ENCODE measurements at places on chromosomes 3 and 15.

DNA sequence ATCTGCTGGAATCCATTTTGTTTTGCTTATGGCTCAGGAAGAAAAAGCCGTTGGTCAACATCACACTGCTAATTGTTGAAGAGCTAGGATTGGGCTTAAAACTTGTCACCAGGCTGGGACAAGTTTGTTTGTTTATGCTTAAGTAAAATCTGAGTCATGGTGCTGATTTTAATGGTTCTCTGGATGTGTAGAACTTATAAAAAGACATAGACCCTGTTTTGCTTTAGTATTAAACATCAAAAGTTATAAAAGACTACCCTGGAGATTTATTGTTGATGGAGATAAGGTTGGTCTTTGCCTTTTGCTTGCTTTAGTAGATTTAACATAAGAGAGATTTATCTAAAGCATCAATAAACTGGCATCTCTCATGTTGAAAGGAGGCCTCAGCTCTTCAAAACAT is 348.2 kb upstream of the GOLIM4 start:
- DNase-seq = no peak

DNA sequence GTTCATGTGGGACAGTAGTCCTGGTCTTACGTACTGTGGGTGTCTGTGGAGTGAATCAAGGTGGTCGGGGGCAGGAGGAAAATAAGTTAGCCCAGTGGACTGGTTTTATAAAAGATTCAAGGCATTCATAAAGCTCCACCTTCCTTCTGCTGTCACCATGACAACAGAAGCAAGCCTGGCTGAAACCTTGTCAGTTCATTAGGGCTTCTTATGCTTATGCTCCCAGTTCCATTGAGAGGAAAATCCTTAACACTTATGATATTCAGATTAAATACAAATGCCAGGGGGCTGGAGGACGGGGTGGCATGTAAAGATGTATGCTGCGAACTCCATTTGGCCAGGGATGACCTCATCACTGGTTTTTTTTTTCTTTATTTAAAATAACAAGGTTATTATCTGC is 283.1 kb upstream of the ATP10A start:
- no peak for DNase-seq

DNA sequence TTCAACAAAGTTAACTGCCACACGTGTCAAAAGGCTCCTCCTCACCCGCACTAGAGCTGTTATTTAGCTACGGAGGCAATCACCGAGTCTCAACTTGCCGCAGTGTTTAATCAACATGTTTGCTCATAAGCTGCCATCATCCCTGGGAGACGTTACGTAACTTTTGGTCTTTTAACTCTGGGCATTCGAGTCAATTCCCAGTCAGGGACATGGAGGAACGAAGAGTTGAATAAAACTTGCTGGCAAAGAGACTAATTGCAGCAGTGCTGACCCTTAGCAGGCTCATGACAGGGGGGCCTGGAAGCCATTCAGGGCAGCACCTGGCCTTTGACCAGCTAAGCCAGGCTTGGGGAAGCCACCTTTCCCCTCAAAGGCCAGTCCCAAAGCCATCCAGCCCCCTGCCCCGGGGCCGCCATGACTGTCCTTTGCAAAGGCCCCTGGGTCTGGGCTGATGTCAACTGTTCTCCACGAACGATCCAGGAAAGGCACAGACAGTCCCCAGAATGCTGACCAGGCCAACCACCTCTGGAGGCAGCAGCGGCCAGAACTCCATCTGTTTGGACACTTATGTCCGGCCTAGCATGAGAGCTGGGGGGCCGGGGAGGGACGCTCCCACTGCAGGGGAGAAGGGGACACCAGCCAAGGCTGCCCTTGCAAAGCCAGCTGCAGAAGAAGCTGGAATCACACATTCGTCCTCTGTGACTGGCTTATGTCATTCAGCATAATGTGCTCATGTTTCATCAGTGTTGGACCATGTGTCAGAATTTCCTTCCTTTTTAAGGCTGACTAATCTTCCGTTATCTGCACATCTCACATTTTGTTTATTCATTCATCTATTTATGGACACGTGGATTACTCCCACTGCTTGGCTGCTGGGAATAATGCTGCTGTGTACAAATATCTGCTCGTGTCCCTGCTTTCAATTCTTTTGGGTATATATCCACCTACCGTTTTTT is 43.7 kb downstream of the PCSK6 start:
- DNase-seq = no peak

- DNase-seq = peak; percentile 5
These were observed 29.5 kb upstream of the ZNF710 start for GRCh38 chr15:89971592-89971997.

DNA sequence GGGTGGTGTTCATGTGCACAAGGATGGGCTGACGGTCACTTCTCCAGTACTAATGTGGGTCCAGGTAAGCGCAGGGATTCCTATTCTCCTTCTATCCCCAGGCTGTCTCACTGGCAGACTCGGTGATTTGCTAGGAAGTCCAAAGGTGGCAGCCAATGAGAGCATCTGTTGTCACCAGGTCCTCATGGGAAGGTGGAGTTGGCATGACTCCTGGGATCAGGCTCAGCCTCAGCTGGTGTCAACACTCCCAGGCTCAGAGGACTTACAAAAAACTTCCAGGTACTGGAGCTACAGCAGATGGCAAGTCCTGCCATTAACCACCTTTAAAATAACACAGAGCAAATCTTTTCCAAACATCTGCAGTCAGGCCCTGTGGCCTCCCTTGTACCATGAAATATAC is 13.8 kb downstream of the XYLB start:
- DNase-seq = no peak

DNA sequence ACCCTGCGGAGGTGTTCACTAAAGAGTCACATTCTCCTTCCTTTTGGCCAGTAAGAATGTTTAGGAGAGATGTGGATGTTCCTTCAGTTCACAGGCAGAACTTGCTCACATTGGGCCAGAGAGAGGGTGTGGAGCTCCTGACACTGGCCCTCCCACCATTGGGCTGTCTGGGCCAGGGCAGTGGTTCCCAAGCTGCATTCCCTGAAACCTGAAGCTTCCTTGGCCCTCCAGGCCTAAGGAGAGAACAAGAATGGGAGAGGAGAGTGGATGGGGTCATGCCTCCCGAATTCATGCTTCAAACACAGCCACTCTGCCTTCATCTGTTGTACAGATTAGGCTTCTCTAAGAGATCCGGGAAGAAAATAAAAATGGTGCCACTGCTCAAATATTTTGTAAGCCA is 257.4 kb downstream of the RORA start:
- no peak for DNase-seq

DNA sequence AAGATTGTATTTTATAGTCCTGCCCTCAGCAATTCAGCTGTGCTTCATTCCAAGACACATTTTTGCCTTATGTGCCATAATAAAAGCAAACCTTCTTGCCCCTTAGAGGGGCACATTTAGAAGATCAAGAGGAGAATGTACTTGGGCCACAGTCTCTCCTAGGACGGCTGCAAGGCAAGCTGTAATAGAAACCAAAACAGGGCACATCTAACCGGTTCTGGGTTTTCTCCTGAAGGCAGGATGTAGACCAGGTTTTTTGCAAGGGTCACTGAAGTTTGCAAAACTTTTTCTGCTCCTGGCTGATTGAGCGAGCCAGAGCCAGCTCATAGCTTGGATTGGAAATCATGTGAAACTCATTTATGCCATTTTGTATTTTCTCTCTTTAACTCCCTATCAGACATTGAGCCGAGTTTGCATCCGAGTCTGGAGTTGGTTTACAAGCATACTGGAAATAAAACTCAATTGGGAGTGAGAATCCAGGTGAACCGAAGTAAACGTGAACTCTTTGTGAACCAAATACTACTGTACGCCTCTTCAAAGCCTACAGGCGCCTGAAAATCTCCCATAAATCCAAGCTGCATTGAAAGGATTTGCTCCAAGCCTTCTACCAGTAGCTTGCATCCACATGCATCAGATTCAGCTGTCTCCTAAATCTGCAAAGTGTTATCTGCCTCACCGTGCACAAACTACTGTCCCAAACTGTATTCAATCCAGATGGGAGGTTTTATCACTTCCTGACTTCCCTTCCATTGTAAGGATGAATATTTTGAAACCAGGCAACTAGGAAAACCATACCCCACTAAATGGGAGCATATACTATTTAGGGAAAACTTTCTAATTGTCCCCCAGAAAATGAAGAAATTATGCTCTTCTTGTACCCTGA is 60.9 kb upstream of the TSC22D2 start:
- DNase-seq = no peak

DNA sequence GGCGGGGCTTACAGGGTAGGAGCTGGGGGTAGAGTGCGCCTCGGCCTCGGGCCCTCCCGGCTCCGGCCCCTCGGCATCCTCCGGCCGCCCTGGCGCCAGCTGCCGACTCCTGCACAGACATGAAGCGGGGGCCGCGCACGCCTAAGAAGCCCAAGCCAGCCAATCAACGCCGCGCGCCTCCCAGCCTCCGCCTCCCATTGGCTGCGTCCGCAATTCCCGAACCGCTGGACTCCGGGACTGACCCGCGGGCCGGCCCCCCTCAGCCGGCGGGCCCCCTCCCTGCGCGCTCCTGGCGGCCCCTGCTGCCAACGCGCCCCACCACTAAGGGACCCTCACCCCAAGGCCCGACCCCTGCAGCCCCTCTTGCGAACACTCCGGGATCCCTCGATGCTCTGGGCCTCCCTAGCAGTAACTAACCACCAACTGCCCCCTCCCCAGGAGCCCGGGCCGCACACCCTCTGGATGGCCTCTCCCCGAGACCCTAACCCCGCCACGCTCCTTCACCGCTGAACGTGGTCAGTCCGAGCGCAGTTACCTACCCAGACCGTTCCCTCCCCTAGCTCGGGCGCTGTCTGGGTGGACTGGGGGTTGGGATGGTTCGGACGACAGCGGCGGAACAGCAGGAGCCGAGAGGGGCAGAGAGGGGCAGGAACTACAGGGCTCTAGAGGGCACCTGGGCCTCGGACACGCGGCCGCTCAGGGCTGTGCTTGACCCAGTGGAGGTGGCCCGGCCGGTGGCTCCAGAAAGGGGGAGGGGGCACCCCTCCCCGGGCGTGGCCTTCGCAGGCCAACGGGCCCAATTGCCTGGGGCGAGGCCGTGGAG is 5.0 kb downstream of the GATA2 start:
- no peak for DNase-seq

DNA sequence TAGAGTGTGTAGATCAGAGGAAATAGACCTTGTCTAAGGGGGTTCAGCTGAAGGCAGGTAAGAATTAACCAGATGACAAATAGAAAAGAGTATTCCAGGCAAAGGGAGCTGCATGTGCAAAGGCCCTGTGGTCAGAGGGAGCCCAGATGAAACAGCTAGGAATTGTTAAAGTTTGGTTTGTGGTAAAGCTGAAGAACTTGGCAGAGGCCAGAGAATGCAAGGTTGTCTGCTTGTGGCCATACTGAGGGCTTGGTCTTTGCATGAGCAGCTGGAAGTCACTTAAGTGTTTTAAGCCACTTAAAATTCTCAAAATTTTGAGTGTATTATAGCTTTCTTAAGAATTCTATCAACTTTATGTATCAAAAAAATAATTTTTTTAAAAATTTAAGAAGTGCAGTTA is 116.5 kb downstream of the NEK10 start:
- DNase-seq = no peak

DNA sequence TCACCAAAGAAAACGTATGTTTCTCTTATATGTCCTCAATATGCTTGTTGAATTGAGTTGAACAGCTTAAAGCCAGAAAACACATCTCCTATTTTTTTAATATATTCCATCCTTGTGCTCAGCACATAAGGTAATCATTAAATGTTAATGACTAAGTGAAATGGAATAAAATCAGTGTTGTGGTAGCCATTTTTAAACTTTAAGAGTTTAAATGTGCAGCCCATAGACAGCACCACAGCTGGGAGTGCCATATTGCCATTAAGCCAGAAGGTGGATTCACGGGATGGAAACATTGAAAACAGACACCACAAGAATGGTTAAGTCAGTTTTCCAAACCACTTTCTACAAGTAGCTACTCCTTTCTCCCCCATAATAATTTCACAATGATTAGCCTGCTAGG is 76.8 kb upstream of the C15orf61 start:
- DNase-seq = no peak

DNA sequence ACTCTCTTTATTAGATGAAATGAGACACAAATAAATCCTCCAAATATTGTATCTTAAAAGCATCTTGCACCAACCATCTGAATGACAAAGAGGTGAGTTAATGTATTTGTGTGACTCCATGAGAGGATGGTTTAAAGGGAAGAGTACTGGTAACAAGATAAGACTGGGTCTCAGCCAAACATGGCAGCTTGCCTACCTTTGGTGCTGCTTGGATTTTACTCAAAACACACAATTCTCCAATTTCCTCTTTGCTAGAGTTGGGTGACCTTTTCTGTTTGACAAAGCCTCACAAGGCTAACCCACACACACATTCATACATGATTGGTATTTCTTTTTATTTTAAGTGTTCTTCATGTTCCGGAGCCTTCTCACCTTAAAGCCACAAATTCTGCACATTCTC is 506.4 kb downstream of the FGF12 start:
- DNase-seq = no peak

- DNase-seq = no peak
These were observed 69.7 kb upstream of the ARL6 start for GRCh38 chr3:97694876-97695275.

DNA sequence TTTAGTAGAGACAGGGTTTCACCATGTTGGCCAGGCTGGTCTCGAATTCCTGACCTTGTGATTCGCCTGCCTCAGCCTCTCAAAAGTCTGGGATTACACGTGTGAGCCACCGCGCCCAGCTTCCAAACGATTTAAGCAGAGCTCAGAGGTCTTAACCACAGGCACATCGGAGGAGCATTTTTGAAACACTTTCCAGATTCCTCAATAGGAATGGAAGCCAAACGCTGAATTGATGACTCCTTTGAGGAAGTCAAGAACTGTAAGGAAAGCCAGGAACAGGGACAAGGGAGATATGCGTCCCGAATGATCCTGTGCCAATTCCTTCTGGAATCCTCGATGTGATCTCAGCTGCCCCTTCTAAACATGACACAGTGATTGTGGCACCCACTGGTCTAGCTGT is 40.0 kb downstream of the TRH start:
- no peak for DNase-seq

GRCh38 chr15:52498706-52499105 is 30.0 kb downstream of the MYO5A start:
- no peak for DNase-seq

GRCh38 chr3:63386568-63386967 is 108.5 kb downstream of the SYNPR start:
- no peak for DNase-seq

GRCh38 chr15:27575521-27575920 is 523.6 kb downstream of the OCA2 start:
- no peak for DNase-seq

DNA sequence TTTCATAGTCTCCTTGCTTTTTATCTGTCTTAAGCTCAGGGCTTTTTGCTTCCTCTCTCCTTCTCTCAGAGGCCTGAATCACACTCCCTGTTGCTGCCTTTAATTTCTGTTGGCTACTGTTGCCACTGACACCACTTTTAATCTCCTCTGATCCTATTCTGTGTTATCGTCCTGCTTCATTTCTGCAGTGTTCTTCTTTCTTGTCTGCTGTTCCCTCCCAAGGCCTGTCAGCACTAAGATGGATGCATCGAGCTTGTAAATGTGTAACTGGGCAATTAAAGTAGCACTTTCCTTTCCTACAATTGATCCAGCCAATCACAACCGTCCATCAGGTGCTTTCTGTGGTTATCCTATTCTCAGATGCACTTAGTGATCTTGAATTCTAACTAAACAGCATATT is 71.3 kb upstream of the VEPH1 start:
- no peak for DNase-seq

- no peak for DNase-seq
These were observed 163.4 kb upstream of the PPP2R3A start for GRCh38 chr3:135802171-135802570.

- no peak for DNase-seq
These were observed 285.7 kb upstream of the MME start for GRCh38 chr3:154794391-154794790.

All from stimulated activated CD8-positive, alpha-beta memory T cell treated with anti-CD3 and anti-CD28 coated beads, Interleukin-15, amount 100 ng/mL, for 48 hours (primary cell).